ENCODE measurements at places on chromosomes 5 and 9. TPM values are rescaled to one million over a fixed set of nuclear protein-coding genes. Genes with fewer than 3 reads are reported as not detected.

The SSBP2 gene
- 22.1 TPM for total RNA-seq

The ARHGEF37 gene
- total RNA-seq = 7.1 TPM

The SNX30 gene
- 13.3 TPM for total RNA-seq

The ANGPTL2 gene
- 104 TPM for total RNA-seq

The ZFP2 gene
- total RNA-seq = 0.69 TPM

The COL15A1 gene
- total RNA-seq = 229 TPM

The PARP8 gene
- 21.5 TPM for total RNA-seq

The PAX5 gene
- not detected for total RNA-seq

The SLC1A1 gene
- 25.8 TPM for total RNA-seq

The SLC25A2 gene
- total RNA-seq = 0.26 TPM

The MTAP gene
- total RNA-seq = 42.2 TPM

The SLC4A9 gene
- 0.07 TPM for total RNA-seq

The EHMT1 gene
- 60.2 TPM for total RNA-seq

The PCDHGB2 gene
- 3.9 TPM for total RNA-seq

The CHSY3 gene
- 41.9 TPM for total RNA-seq

The OLFM1 gene
- 0.76 TPM for total RNA-seq

The AMBP gene
- not detected for total RNA-seq

The OGN gene
- total RNA-seq = 24.7 TPM

The CDC42SE2 gene
- 20.1 TPM for total RNA-seq

The SNCAIP gene
- 0.13 TPM for total RNA-seq

The CAMK2A gene
- total RNA-seq = 0.10 TPM

The ZNF367 gene
- total RNA-seq = 2.7 TPM

The ADAMTS2 gene
- 32.5 TPM for total RNA-seq

The PCDHB12 gene
- 0.46 TPM for total RNA-seq

The DMRT3 gene
- total RNA-seq = not detected

The ELOVL7 gene
- total RNA-seq = not detected

The DRD1 gene
- 1.2 TPM for total RNA-seq

The MEGF10 gene
- total RNA-seq = 3.0 TPM

The UAP1L1 gene
- 38.3 TPM for total RNA-seq

The NR2F1 gene
- 10.2 TPM for total RNA-seq

The NXNL2 gene
- total RNA-seq = 1.3 TPM

The TPPP gene
- total RNA-seq = 0.43 TPM

The LCN1 gene
- 0.20 TPM for total RNA-seq

The MUSK gene
- 0.10 TPM for total RNA-seq

The P4HA2 gene
- total RNA-seq = 725 TPM

The BHMT gene
- total RNA-seq = not detected

The ARAP3 gene
- 4.8 TPM for total RNA-seq

The HAVCR2 gene
- 0.33 TPM for total RNA-seq

The OR1Q1 gene
- total RNA-seq = not detected

The RGS7BP gene
- total RNA-seq = 6.2 TPM

The PRDM9 gene
- not detected for total RNA-seq

The TAF1L gene
- total RNA-seq = under 0.01 TPM

The TMEM174 gene
- total RNA-seq = not detected

The ENTPD8 gene
- not detected for total RNA-seq

The NTRK2 gene
- total RNA-seq = 1.0 TPM

The LHX3 gene
- total RNA-seq = not detected

The MINAR2 gene
- not detected for total RNA-seq

The SH2D3C gene
- total RNA-seq = 2.2 TPM

The EXOSC2 gene
- 22.1 TPM for total RNA-seq

Measured in smooth muscle cell of the pulmonary artery (primary cell).